MV-4-11 (cell line): ENCODE measurements at places on chromosomes 2 and 18.

- DNase-seq, result no peak
These were observed 289.8 kb downstream of the RAD51AP2 start for GRCh38 chr2:17228461-17228860.

- no peak for DNase-seq
These were observed 299.4 kb downstream of the LPIN1 start for GRCh38 chr2:12045864-12046291.

- DNase-seq, result no peak
These were observed 8.6 kb upstream of the EMX1 start for GRCh38 chr2:72908741-72909140.

DNA sequence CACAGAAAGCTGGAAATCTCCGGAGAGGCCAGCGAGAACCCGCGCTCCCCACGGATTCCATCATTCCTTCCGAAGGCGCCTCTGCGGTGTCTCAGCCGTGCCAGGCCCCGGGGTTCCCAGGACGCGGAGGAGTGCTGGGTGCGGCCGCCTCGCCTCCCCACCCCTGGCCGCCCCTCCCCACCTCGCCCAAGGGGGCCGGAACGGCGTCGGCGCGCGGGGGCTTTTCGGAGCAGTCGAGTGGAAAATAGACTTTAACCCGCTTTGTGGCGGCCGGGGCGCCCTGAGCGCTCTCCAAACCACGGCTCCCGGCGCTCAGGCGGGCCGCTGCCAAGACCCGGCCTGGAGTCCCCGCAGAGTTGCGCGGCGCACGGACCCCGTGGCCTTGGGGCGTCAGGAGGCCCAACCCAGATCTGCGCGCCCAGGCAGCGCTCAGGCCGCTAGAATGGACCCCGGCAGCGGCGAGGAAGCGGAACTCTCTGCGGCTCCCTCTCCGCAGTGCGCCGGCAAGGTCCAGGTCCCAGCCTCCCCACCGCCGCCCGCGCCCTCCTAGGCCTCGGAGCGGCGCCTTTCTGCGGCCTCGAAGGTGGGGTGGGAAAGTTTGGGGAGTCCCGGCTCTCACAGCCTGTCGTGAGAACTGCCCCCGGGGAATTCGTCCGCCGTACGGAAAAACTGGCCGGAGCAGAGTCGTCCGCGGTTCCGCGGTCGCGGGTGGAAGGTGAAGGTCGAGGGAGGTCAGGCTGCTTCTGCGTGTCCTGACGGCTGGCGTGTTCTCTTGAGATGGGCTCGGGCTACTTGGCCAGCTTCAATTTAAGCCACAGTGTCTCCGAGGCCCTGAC lies 1.2 kb upstream of the EMX1 start:
- peak; percentile 33 for DNase-seq

DNA sequence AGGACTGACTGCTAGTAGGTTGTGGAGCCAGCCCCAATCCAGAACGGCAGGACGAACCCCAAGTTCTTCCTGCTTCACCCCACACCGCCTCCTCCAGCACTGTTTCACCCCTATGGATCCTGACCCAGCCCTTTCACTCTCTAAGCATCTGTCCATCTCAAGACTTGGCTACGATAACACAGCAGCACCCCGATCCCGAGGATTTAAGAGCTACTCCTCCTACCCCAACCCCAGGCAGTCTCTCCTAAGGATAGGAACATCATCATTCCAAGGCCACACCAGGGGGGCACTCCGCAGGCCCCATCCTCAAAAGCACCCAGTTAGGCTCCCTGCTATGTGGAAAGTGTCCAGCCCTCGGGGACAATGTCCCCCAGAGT lies 645 bp downstream of the KCTD18 start:
- no peak for DNase-seq

GRCh38 chr2:15584316-15584715 lies 7.4 kb upstream of the DDX1 start:
- DNase-seq, result no peak

DNA sequence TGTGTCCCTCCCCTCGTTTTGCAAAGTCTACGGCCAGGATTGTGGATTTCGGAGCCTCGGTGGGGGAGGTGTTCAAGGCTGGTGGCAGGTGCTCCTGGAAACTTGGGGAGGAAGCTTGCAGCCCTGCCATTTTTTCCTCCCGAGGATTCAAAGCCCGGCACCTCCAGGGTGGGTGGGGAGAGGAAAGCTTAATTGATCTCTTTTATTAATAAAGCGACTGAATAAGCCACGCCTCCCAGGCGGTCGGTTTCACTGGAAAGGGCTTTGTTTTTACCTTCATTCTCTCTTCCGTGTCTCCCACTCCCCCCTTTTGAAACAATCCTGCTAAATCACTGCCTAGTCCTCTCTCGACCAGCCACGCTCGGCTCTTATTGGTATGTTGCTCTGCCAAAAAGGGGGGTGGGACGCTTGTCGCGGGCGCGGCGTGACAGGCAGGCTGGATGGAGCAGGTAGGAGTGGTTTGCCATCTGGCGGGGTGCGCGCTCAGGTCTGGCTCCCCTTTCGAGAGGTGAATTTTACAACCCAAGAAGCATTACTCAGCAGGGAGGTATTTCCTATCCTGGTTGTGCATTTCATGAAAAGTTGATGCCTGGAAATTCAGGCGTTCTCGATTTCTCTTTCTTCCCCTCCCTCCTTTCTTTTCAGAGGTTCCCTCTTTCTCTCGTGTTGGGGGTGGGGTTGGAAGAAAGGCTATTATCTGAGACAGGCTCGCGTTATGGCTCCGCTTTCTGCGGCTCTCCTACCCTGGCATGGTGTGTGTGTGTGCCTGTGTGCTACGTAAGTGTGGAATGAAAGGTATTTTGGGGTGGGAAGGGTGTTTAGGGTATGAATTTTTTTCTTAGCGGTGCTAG lies 1.4 kb downstream of the NEDD4L start:
- DNase-seq, result no peak

DNA sequence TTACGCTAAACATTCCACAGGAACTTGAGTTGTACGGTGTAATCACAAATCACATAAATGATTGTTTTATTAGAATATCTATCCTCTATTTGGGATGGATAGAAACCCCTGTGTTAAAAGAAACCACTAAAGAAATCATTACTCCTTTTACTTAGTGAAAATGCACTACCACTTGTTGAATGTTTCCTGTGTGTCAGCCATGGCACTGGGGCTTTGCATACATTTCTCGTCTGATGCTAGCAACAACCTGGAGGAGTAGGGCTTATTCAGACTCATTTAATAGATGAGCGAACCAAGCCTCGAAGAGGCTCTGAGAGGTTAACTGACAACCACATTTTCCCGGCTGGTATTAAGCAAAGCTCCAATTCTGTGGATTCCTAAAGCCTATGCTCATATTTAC lies 60.5 kb upstream of the PELI1 start:
- no peak for DNase-seq

- no peak for DNase-seq
These were observed 11.7 kb upstream of the C18orf63 start for GRCh38 chr18:74303936-74304335.

GRCh38 chr2:567865-568638 lies 109.2 kb downstream of the TMEM18 start:
- no peak for DNase-seq

DNA sequence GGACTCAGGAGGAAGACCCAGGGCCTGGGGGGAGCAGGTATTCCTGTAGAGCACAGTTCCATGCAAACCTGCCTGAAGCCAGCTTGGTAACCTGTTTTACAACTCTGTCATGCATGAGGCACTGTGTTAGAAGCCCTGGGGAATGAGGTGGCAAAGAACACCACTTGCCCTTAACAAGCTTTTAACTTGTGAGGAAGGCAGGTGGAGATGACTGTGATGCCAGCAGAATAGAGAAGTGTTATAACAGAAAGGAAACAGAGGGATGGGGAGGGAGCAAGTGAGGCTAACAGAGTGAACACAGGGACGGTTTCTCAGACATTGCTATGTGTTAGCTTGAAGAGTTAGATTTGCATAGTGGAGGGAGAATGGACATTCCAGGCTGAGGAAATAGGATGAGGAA lies 11.5 kb upstream of the IL1A start:
- DNase-seq, result peak; percentile 40

DNA sequence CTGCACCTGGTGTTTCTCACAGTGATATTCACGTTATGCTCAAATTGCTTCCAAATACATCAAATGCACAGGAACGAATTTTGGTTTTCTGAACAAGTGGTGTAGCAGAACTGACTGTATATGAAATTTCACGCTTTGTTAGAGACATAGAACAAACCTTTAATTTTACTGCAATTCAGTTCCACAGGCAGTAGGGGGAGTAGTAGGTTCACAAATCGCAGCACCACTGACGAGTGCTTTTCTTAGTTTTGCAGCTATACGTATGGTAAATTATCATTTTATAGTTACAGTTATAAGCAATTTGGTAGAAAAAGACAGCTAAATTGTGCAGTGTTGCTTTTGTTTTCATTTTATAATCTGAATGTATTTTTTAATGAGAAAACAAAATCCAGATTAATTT lies 113.3 kb downstream of the KIAA1328 start:
- peak; percentile 38 for DNase-seq

- no peak for DNase-seq
These were observed 10.2 kb downstream of the LCLAT1 start for GRCh38 chr2:30457296-30457695.

GRCh38 chr2:201888426-201888800 lies 82.1 kb downstream of the CDK15 start:
- no peak for DNase-seq
